ENCODE measurements at places on chromosomes 6 and 20. TPM values are rescaled to one million over a fixed set of nuclear protein-coding genes. Genes with fewer than 3 reads are reported as not detected.

GRCh38 chr6:621931-622330, 35.0 kb downstream of the HUS1B start:
- H3K27me3 ChIP-seq = no peaks in the 10 kb centered on the region
- no peaks in the 10 kb centered on the region for H3K4me1 ChIP-seq
- H3K4me3 ChIP-seq = no peak overlapping the region
- H3K27ac ChIP-seq = no peak overlapping the region
- H3K36me3 ChIP-seq = no peaks in the 10 kb centered on the region
- DNase-seq = no peak

Gene SLC17A1
- total RNA-seq = not detected

Gene ACOT8
- total RNA-seq = 37.9 TPM

DNA sequence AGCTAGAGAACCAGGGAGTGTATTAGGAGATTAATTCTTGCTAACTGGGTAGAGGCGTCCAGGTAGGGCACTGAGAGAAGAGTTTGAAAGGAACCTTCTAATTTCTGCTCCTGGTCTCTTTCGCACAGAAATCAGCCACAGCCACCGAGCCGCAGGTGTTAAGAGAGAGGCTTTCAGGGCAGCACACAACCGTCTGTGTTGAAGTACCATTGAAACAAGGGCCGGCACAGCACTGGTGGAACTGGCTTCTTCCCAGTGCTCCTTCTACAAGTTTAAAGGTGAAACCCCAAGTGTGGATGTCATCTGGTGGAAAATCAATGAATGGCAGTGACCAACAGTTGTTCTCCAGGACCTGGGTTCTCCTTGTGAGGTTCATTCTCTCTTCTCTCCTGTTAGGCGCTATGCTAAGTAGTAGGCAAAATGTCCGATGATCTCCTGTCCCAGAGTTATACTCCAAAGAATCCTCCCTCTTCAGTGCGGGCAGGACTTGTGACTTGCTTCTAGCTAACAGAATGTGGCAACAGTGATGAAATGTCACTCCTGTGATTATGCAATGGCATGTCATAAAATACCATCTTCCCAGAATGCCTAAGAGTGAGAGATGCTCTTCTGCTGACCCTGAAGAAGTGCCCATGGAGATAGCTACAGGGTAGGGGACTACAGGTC, 15.0 kb upstream of the RIN2 start:
- no peaks in the 10 kb centered on the region for H3K36me3 ChIP-seq
- H3K27me3 ChIP-seq = no peaks in the 10 kb centered on the region
- H3K27ac ChIP-seq = no peak overlapping the region
- H3K4me1 ChIP-seq = no peaks in the 10 kb centered on the region
- H3K4me3 ChIP-seq = no peak overlapping the region
- no peak for DNase-seq

GRCh38 chr6:52517502-52518278, 59.2 kb downstream of the TRAM2 start:
- H3K4me1 ChIP-seq = peaks cover 56% of the 10 kb centered on the region
- peaks cover 4% of the 10 kb centered on the region for H3K36me3 ChIP-seq
- peak overlapping the region; percentile 78 for H3K27ac ChIP-seq
- no peak overlapping the region for H3K4me3 ChIP-seq
- H3K27me3 ChIP-seq = no peaks in the 10 kb centered on the region

Gene DEFB132
- total RNA-seq = not detected

DNA sequence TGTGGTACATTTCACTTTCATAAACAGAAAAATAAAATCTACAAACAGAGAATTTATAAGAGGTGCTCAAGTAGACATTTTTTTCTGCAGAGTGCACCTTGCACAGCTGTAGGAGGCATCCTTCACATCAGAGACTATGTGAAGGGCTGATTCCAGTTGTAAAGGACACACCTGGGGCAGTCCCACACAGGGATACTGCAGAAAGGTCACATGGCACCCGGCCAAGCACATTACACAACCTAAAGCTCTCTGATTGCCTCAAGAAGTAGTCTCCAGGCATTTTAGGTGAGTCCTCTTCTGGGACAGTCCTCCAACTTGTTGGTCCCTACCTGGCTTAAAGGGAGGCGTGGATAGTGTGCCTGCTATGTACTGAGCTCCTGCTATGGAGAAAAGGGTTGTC, 502.9 kb upstream of the NOX3 start:
- H3K36me3 ChIP-seq = peaks cover 5% of the 10 kb centered on the region
- no peaks in the 10 kb centered on the region for H3K27me3 ChIP-seq
- DNase-seq = peak; percentile 42
- no peak overlapping the region for H3K27ac ChIP-seq

Gene BANF2
- total RNA-seq = not detected

GRCh38 chr20:38873050-38873581, 53.1 kb upstream of the FAM83D start:
- no peak for DNase-seq
- H3K4me1 ChIP-seq = peaks cover 28% of the 10 kb centered on the region
- H3K4me3 ChIP-seq = no peak overlapping the region
- no peak overlapping the region for H3K27ac ChIP-seq

DNA sequence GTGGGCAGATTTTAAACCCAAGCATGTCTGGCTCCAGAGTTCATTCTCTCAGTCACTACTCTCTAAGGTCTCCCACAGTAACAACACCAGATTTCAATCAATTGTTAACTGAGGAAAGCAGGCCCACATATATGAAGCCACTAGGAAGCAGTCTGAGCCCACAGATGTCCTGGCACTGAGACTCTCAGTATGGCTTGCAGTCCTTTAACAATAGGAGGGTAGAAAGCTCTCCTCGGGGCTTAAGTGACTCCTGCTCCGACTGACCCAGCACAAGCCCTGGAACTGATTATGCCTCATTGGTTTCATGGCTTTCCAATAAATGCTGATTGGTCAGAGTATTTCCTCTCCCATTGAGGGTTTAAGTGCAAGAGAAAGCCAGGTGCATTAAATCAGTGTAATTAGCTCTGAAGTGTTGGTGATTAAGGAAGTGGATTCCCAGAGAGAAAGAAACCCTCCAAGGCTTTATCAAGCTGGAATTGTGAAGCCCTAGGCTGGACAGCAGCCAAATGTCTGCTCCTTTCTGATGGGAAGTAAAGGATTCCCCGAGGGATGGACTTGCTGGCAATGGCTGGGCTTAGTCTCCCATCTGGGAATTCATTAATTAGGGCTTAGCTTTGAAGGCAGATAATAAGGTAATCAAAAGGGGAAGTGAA, 76.6 kb upstream of the PROKR2 start:
- peaks cover 8% of the 10 kb centered on the region for H3K4me1 ChIP-seq
- DNase-seq = no peak
- H3K36me3 ChIP-seq = no peaks in the 10 kb centered on the region
- H3K4me3 ChIP-seq = no peak overlapping the region

GRCh38 chr6:83096791-83097190, 29.3 kb downstream of the DOP1A start:
- no peak for DNase-seq
- H3K27ac ChIP-seq = no peak overlapping the region
- no peaks in the 10 kb centered on the region for H3K4me1 ChIP-seq
- no peak overlapping the region for H3K4me3 ChIP-seq

Gene PTCHD4
- total RNA-seq = not detected

GRCh38 chr20:46144432-46145025, 26.4 kb downstream of the CD40 start:
- no peaks in the 10 kb centered on the region for H3K36me3 ChIP-seq
- no peaks in the 10 kb centered on the region for H3K4me1 ChIP-seq
- H3K27me3 ChIP-seq = peaks cover 100% of the 10 kb centered on the region
- H3K27ac ChIP-seq = no peak overlapping the region
- H3K4me3 ChIP-seq = no peak overlapping the region

Gene EYS
- total RNA-seq = not detected

Gene TTK
- total RNA-seq = 29.6 TPM

Gene PARD6B
- 114 TPM for total RNA-seq

DNA sequence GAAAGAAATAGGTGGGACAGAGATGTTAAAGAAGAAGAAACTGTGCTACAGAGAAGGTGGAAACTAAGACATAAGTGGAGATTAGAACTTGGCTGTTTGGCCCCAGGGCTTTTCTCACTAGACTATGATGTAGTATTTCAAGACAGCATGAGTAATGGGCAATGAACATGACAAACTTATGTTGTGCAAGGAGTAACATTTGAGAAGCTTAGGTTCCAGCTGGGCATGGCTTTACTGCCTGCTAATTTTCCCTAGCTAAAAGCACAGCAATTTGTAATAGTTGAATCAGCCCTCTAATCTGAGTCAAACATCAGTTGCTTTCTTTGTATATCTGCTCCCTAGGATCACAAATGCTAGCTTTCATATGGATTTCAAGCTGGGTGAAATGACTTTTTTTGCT, 294.3 kb upstream of the BMP2 start:
- no peak overlapping the region for H3K4me3 ChIP-seq
- no peak for DNase-seq
- no peaks in the 10 kb centered on the region for H3K4me1 ChIP-seq
- no peaks in the 10 kb centered on the region for H3K36me3 ChIP-seq

GRCh38 chr6:38051819-38052434, 232.4 kb downstream of the ZFAND3 start:
- no peaks in the 10 kb centered on the region for H3K36me3 ChIP-seq
- peaks cover 6% of the 10 kb centered on the region for H3K4me1 ChIP-seq
- no peak overlapping the region for H3K4me3 ChIP-seq
- no peaks in the 10 kb centered on the region for H3K27me3 ChIP-seq

DNA sequence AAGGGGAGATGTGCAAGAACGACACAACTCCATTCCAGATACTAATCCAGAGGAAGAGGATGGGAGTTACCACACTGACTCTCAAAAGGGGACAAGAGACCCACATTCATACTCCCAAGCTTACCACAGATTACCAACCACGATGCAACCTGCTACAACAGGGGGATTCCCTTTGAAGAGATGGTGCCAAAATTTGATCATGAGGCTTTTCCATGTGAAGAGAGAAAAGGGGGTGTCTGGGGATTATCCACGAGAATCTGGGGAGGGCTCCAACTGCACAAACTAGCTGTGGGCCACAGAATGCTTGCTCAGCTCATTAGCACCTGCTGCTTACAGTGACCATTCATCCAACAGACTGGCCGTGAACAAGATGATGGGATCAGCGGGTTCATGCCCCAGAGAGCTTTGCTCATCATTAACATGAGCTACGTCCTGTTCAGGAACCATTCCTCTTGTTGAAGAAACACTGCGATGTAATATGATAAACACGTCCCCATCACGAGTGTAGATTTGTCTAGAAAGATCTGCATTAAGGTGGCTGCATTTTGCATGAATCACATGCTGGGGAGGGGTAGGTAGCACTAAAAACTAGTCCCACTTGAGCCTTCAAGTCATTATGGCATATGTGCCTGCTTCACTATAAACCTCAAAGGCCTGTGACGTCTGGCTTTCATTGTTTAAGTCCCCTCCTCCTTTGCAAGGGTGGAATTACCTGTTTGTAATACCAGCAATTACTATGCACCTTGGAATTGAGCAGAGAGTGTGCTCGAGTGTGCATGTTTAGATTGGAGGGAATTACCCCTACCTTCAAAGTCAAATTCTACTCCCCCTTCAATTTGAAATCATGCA, 4.0 kb downstream of the PLAGL2 start:
- DNase-seq = no peak
- H3K4me1 ChIP-seq = peaks cover 33% of the 10 kb centered on the region
- H3K36me3 ChIP-seq = peaks cover 55% of the 10 kb centered on the region
- H3K27ac ChIP-seq = no peak overlapping the region
- H3K4me3 ChIP-seq = no peak overlapping the region

Gene EMILIN3
- not detected for total RNA-seq

GRCh38 chr6:158816329-158816728, 2.8 kb downstream of the EZR start:
- H3K4me1 ChIP-seq = peaks cover 22% of the 10 kb centered on the region
- no peaks in the 10 kb centered on the region for H3K27me3 ChIP-seq
- no peak for DNase-seq
- peak overlapping the region; percentile 85 for H3K4me3 ChIP-seq

Gene TRIM31
- 181 TPM for total RNA-seq

Gene MUC21
- total RNA-seq = not detected

Gene SMLR1
- not detected for total RNA-seq

Gene AKAP7
- 7.7 TPM for total RNA-seq

- H3K27ac ChIP-seq = no peak overlapping the region
- H3K36me3 ChIP-seq = no peaks in the 10 kb centered on the region
- no peaks in the 10 kb centered on the region for H3K4me1 ChIP-seq
Measured at GRCh38 chr6:90805619-90806155, 218.8 kb upstream of the MAP3K7 start.

GRCh38 chr20:43691928-43692524, 25.1 kb downstream of the MYBL2 start:
- peaks cover 22% of the 10 kb centered on the region for H3K36me3 ChIP-seq
- no peaks in the 10 kb centered on the region for H3K4me1 ChIP-seq
- H3K4me3 ChIP-seq = no peak overlapping the region
- peak; percentile 83 for DNase-seq
- H3K27ac ChIP-seq = no peak overlapping the region

DNA sequence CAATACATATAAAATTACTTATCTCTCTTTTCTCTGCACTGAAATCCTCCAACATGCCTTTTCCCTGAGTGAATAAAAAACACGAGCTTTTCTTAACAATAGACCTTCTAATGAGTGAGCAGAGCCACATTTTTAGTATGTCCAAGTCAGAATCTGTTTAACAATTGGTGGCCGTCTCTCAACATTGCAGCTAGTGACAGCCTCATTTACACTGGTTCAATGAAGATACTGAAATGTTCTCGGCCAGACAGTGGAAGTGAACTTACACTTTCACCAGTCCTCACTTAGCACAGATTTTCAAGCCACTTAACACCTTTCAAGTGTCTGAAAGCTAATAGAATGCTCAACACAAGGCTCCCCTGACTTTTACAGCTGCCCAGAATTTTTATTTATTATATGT, 767.1 kb downstream of the KIF16B start:
- no peak overlapping the region for H3K27ac ChIP-seq
- H3K4me1 ChIP-seq = no peaks in the 10 kb centered on the region
- no peaks in the 10 kb centered on the region for H3K36me3 ChIP-seq
- H3K27me3 ChIP-seq = no peaks in the 10 kb centered on the region
- no peak for DNase-seq

GRCh38 chr20:62890444-62890843, 28.8 kb upstream of the TCFL5 start:
- no peak for DNase-seq
- no peak overlapping the region for H3K4me3 ChIP-seq
- H3K27ac ChIP-seq = no peak overlapping the region
- peaks cover 85% of the 10 kb centered on the region for H3K36me3 ChIP-seq

Gene RRAGD
- total RNA-seq = 1.7 TPM

DNA sequence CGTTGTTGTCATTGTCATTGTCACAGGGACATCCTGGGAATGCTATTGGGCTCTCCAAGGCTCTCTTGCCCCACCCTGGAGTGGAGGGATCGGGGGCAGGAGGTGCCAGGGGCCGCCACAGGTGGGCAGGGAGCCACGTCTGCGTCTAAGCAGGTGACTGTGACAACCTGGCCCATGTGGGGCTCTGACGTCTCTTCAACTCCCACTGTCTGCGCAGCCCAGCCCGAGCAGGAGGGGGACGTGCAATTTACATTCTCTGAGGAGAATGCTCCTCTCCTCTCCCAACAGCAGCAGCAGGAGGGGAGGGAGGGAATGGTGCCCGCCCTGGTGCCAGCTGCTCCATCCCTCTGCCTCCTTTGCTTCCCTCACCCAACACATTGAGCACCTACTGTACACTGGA, 50.1 kb downstream of the GRM4 start:
- H3K27me3 ChIP-seq = peaks cover 99% of the 10 kb centered on the region
- H3K4me3 ChIP-seq = no peak overlapping the region
- H3K4me1 ChIP-seq = no peaks in the 10 kb centered on the region
- DNase-seq = no peak

Gene OR2H1
- total RNA-seq = not detected
